ENCODE measurements at places on chromosomes 3 and 15. TPM values are rescaled to one million over a fixed set of nuclear protein-coding genes. Genes with fewer than 3 reads are reported as not detected.

GRCh38 chr3:6437631-6438030 lies 423.3 kb upstream of the GRM7 start:
- H3K4me1 ChIP-seq, result no peaks in the 10 kb centered on the region
- H3K4me3 ChIP-seq, result no peak overlapping the region
- no peak overlapping the region for H3K27ac ChIP-seq
- no peaks in the 10 kb centered on the region for H3K27me3 ChIP-seq

GRCh38 chr15:86663979-86664378 lies 584.3 kb downstream of the AGBL1 start:
- no peak for DNase-seq
- no peak overlapping the region for H3K27ac ChIP-seq
- H3K27me3 ChIP-seq, result no peaks in the 10 kb centered on the region

GRCh38 chr15:89543389-89543788 lies 31.9 kb upstream of the TICRR start:
- no peaks in the 10 kb centered on the region for H3K4me1 ChIP-seq
- H3K27me3 ChIP-seq, result no peaks in the 10 kb centered on the region
- no peak overlapping the region for H3K27ac ChIP-seq
- H3K4me3 ChIP-seq, result no peak overlapping the region
- H3K36me3 ChIP-seq, result no peaks in the 10 kb centered on the region

C3orf22 gene
- not detected for total RNA-seq

- H3K27ac ChIP-seq, result peak overlapping the region; percentile 72
- peak overlapping the region; percentile 26 for H3K4me3 ChIP-seq
- H3K36me3 ChIP-seq, result no peaks in the 10 kb centered on the region
Measured at GRCh38 chr15:82572311-82572710, 32.1 kb upstream of the RPS17 start.

ADAMTS9 gene
- total RNA-seq, result 168 TPM

DNA sequence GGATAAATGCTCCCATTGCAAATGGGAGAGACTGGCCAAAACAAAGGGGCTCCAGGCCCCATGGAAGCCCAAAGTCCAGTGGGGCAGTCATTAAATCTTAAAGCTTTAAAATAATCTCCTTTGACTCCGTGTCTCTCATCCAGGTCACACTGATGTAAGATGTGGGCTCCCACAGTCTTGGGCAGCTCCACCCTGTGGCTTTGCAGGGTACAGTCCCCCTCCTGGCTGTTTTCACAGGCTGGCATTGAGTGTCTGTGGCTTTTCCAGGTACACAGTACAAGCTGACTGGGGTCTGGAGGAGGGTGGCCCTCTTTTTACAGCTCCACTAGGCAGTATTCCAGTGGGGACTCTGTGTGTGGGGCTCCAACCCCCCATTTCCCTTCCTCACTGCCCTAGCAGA lies 45.9 kb downstream of the NIPA2 start:
- no peak overlapping the region for H3K27ac ChIP-seq
- DNase-seq, result no peak
- H3K4me1 ChIP-seq, result no peaks in the 10 kb centered on the region
- no peaks in the 10 kb centered on the region for H3K27me3 ChIP-seq
- no peak overlapping the region for H3K4me3 ChIP-seq

BUB1B gene
- not detected for total RNA-seq

ALDH1L1 gene
- total RNA-seq, result 11.3 TPM

- no peak overlapping the region for H3K4me3 ChIP-seq
- H3K36me3 ChIP-seq, result no peaks in the 10 kb centered on the region
- H3K27ac ChIP-seq, result no peak overlapping the region
- H3K27me3 ChIP-seq, result no peaks in the 10 kb centered on the region
Measured at GRCh38 chr3:153216928-153217327, 54.9 kb downstream of the RAP2B start.

DNA sequence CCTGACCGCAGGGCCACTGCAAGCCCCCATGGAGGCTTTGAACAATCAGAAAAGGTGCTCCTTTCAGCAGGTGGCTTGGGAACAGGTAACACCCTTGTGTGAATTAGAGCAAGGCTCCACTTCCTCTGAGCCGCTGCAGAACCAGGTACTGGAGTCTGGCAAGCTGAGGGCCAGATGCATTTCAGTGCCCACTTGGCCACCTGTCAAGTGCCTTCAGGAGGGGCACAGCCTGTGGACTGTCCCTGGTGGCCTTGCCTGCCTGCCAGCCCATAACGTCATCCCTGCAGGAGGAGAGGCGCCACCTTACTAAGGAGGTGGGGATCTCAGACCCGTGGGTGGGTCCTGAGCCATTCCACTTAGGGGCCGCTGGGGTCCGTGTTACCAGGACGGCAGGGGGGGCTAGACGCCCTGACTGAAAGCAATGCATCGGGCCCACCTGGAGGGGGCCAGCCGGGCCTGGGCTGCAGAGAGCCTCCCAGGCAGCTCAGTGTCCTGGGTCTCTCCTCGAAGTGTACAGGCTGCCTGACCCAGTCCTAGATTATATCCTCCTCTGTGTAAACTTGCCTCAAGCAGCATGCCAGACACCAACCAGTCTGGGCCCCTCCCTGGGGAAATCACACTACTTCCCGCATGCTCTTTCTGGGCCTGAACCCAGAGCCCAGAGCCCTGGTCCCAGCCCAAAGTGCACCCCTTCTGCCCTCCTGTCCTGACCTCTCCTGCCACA lies 16.1 kb downstream of the SPTBN5 start:
- H3K4me1 ChIP-seq, result no peaks in the 10 kb centered on the region
- DNase-seq, result no peak
- no peaks in the 10 kb centered on the region for H3K36me3 ChIP-seq
- no peak overlapping the region for H3K4me3 ChIP-seq
- no peak overlapping the region for H3K27ac ChIP-seq

CAPN3 gene
- total RNA-seq, result 0.29 TPM

DNA sequence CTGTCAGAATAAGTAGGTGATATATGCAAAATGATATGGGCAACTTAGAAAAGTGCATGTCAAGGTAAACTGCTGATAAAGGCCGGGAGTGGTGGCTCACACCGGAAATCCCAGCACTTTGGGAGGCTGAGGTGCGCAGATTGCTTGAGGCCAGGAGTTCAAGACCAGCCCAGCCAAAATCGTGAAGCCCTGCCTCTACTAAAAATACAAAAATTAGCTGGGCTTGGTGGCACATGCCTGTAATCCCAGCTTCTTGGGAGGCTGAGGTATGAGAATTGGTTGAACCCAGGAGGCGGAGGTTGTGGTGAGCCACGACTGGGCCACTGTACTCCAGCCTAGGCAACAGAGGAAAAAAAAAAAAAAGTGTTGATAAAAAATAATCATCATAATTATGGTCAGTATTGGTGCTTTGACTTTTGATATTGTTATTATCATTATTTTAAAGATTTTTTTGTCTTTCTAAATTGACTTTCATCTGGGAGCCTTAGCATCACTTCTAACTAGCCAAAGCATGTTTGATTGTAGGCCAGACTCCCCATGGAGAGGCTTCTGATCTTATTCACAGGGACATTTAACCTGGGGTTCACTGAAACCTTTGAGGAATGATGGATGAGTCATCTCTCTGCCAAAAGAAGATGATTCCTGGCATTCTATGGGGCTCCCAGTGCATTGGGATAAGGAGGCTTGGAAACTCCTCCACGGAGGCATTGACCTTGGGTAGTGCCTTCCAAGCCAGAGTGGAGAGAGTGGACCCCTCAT lies 5.6 kb downstream of the ZBTB38 start:
- no peaks in the 10 kb centered on the region for H3K36me3 ChIP-seq
- no peaks in the 10 kb centered on the region for H3K27me3 ChIP-seq
- no peak overlapping the region for H3K27ac ChIP-seq

ISLR gene
- 215 TPM for total RNA-seq

DNA sequence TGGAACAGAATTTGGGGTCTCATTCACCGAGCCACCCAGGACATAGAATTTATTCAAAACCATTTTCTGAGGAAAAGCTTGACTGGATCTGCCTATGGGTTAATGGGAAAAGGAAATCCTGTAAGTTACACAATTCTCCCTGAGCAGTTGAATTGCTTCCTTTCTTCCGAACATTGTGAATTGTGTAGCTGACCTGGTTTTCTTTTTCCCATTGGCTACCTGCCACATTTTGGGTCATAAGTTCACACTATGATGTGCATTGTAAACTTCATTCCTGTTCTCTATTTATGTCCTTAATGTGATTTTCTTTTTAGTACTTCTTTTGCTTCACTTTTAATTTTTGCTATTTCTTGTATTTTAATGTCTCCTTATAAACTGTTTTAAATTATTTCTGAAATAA lies 386.0 kb upstream of the LRRC3B start:
- no peak for DNase-seq
- no peak overlapping the region for H3K27ac ChIP-seq
- H3K27me3 ChIP-seq, result no peaks in the 10 kb centered on the region
- no peaks in the 10 kb centered on the region for H3K4me1 ChIP-seq

- H3K4me3 ChIP-seq, result no peak overlapping the region
- H3K27me3 ChIP-seq, result no peaks in the 10 kb centered on the region
- no peak for DNase-seq
- no peak overlapping the region for H3K27ac ChIP-seq
Measured at GRCh38 chr3:188486126-188486525, 332.2 kb downstream of the LPP start.
